ENCODE measurements at places on chromosomes 4 and X.
A peak's percentile ranks its signal among the peaks of the same experiment; 100 is the strongest.

- DNase-seq: no peak
These were observed 157.6 kb downstream of the CAMK2D start for GRCh38 chr4:113603911-113604310.

DNA sequence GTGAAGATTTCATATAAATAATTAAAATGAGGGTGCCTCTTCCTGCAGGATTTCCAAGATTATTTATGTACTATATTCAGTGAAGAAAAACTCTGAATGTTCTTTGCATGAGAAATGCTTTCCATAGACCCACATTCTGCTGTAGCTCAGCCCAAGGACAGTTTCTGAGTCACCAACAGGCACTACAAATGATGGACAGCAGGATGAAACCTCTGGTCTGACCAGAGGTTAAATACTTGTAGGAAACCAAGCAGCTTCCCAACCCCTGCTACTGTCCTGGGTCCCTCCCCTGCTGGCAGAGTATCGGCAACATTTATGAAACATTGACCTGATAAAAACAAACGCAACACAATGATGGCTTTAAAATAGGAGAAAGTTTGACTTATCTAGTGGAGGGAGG, 73.1 kb downstream of the CXXC4 start:
- DNase-seq: no peak

DNA sequence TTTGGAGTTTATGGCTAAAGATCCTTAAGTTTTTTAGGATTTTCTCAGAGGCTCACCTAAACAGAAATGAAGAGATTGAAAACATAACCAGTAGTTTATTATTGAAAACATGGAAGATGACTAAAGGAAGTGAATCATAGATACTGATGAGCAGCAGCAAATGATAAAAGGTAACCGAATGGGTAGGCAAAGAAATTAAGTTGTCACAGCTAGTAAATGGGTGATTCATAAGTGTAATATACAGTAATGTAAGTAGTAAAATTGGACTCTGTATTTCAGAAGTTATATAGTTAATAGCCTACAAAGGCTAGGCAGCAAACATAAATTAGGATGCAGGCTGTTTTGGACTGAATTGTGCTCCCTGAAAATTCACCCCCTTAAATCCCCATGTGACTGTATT, 59.0 kb upstream of the ADGRA3 start:
- DNase-seq: no peak

DNA sequence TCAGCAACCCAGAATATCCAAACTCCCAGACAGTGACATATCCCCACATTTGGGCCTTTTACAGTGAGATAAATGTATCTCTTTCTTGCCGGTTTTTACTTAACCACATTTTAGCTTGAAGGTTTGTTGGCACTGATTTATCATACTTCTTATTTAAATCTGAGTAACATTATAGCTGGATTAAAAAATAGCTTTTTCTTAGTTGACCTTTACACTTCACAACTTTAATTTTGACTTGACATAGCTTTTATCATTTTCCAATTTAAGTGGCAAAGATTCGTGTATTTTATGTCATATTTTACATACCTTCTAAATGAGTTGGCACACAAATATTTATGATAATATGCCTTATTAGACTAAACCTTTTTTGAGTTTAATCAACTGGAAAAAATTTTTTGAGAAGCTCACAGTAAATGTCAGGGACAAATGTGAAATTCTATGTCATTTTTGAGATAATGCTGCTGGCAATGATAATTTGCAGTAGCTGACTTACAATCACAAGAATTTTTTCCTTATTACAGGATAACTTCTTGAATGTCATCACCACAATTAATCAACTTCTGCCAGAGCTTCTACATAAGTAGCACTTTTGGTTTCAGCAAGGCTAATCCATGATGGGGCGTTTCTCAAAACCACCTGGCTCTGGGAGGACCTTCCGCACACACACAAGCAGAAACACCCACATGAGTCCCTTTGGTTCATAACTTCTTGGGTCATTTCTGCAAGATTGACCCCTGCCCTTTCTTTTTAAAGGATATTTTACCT, 80.3 kb downstream of the SYTL5 start:
- DNase-seq: no peak

DNA sequence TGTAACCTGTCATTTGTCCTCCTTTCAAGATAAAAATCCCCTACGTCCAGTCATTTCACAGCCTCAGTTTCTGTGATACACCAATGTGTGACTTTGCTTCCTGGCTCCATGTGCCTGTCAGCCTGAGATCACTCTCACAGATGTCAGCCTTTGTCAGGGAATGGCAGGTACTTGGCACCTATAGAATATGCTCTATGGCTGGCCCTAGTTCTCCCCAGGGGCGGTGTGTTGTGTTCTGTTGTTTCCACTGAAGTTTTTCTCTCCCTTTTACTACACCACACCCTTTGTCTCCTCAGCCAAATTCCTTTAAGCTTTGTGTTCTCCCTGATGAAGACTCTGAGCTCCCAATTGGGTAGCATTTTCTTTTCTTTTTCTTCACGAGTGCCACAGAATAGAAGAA, 81.7 kb downstream of the ALPK1 start:
- no peak for DNase-seq

- no peak for DNase-seq
These were observed 79.2 kb upstream of the CLCN4 start for GRCh38 chrX:10077425-10078188.

DNA sequence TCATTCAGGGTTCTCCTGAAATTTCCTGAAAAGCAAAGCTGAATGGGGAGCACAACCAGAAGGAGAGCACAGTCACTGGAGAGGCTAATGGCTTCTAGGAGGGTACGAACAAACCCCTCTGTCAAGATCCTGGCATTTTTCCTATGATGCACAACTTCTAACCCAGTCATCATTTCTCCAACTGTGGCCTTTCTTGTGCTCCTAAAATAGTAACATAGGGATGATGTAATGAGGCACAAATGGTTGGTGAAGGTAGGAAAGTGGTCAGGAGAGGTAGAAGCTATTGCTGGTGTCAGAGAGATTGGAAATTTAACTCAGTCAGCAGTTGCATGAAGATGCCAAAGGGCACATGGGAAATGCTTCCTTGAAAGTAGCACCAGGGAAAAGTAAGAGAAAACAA, 52.7 kb downstream of the SLC10A7 start:
- no peak for DNase-seq

GRCh38 chr4:158998624-158999023, 104.3 kb upstream of the RAPGEF2 start:
- no peak for DNase-seq

GRCh38 chr4:120718979-120719566, 203.5 kb downstream of the PRDM5 start:
- DNase-seq: no peak

GRCh38 chrX:53223955-53224859, 800 bp downstream of the KDM5C start:
- DNase-seq: no peak

GRCh38 chrX:69028006-69028760, 137.1 kb downstream of the PJA1 start:
- DNase-seq: no peak

DNA sequence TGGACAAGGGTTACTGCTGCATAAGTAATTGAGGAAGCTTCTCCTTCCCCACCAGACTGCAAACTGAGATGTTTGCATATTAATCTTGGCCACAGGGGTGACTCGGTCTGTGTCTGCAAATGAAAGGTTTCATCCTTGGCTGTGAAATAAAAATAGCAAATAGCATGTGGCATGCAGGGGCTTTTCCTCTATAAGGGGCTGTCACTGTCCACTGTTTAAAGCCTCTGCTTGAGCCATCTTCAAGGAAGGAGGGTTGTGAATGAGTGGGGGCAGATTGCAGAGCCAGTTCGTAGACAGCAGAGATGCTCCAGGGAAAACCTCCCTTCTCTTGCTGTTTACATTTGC, 33.3 kb downstream of the TMSB4X start:
- DNase-seq: no peak

DNA sequence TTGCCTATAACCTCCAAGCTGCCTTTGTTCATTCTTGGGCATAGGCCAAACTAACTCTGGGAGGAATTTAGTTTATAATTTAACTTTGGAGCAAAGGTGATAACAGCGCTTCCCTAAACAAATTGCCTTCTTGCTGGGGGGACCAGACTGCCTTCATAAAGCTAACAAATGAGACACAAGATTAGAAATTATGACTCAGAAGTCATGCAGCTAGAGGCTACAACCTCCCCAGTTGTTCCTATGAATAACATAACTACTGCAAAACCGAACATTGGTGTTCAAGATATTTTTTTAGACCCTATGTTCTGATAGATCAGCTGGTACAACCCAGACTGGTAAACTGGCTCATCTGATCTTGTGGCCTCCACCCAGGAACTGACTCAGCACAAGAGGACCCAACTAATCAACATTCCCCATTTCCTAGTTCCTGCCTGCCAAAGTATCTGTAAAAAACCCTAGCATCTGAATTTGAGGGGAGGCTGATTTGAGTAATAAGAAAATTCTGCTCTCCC, 22.0 kb upstream of the TMPRSS11B start:
- no peak for DNase-seq

- DNase-seq: no peak
These were observed 60.1 kb upstream of the NAP1L5 start for GRCh38 chr4:88757776-88758175.

- no peak for DNase-seq
These were observed 277.6 kb downstream of the BCOR start for GRCh38 chrX:39819921-39820849.

- no peak for DNase-seq
These were observed 70.5 kb upstream of the HGFAC start for GRCh38 chr4:3371033-3372001.

DNA sequence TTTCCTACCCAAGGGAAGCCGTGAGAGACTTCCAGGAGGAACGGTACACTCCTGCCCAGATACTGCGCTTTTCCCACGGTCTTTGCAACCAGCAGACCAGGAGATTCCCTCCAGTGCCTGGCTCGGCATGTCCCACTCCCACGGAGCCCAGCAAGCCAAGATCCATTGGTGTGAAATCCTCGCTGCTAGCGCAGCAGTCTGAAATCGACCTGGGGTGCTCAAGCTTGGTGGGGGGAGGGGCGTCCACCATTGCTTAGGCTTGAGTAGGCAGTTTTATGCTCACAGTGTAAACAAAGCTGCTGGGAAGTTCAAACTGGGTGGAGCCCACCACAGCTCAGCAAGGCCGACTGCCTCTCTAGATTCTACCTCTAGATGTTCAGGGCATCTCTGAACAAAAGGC, 284.8 kb upstream of the FGF13 start:
- DNase-seq: no peak

DNA sequence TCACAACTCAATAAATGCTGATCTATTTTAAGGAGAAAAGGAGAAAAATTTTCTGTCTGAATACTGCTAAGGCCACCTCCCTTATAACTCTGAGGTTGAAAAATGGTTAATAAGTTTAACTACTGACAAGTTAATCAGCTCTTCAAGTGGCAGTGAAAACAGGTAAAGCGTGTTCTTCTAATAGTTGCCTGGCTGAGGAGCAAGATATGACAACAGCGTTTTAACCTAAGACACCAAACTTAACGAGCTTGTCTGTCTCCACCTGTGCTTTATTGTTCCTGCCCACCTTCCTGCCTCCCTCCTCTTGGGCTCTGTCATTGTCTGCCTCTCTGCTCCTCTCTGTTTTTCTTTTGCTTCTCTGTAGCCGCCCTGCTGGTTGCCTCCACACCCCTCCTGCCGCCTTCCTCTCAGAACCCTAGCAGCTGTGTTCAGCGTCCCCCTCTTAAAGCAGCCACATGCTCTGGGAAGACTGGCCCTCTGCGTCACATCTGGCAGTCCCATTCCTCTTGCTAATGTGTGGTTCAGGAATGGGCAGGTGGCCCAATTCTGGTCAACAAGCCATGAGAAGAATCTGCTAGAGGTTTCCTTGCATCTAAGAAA, 4.3 kb upstream of the TSPAN5 start:
- no peak for DNase-seq

GRCh38 chrX:77160301-77160700, 286.9 kb upstream of the FGF16 start:
- DNase-seq: peak; percentile 15

DNA sequence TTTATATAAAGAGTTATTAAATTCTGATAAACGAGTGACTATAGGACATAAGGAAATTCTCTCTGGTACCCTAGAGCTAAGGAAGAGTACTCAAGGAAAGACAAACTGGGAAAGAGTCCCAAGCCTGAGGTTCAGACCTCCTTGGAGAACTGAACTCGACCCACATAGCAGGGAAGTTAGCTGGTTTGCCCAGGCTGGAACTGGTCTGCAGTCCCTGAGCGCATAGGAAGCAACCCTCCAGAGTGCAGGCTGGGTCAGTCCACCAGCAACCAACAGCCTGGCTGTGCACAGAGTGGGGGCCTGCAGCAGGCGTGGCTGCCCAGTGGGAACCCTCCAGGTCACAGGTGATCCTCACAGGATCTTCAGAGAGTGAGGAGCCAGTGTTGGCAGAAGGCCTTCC, 114.1 kb downstream of the SOWAHB start:
- DNase-seq: no peak

DNA sequence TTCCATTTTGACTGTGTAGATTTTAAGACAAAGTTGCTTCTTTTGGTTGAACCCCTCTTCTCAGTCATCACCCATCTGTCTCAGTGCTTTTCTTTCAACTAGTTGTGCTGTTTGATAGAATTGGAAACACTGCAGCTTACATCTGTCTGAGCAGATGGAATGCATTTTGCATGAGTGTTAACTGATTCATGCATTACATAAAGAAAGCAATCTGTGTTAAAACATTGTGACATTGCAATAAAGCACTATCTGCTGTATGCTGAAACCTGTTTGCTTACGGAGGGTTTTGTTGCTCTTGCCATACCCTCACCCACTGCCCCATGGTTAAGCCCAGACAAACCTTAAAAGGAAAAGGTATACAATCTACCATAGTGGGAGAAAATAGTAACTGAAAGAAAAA, 47.4 kb downstream of the NRK start:
- no peak for DNase-seq

DNA sequence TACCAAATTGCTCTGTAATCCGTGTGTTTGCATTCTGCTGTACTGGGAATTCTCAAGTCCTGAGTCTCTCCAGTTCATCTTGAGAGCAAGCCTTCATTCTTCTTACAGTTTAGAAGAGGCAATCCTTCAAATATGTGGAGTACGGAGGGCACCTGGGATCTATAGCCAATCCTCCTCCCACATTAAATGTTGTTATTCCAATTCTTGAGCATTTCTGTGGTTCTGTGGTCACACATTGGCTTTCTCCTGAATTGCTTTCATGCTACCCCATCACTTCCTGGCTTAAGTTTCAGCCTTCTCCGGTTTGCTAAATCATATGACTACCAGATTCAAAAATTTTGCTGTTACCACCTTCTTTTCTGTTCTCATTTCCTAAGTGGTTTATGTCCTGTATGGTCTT, 611.1 kb downstream of the PCDH19 start:
- DNase-seq: no peak

DNA sequence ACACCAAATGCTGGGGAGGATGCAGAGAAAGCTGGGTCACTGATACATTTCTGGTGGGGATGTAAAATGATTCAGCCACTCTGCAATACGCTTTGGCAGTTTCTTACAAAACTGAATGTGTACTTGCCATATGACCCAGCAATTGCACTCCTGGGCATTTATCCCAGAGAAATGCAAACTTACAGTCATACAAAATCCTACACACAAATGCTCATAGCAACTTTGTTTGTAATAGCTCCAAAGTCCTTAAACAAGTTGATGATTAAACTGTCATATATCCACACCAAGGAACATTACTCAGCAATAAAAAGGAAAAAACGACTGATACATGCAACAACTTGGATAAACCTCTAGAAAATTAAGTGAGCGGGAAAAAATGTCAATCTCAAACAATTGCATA, 12.3 kb downstream of the MID1 start:
- no peak for DNase-seq
